ENCODE measurements at places on chromosomes 11 and 22.
A peak's percentile ranks its signal among the peaks of the same experiment; 100 is the strongest.

- no peak for DNase-seq
Observed at GRCh38 chr11:119539583-119539982, 116.6 kb upstream of the THY1 start.

- DNase-seq, result no peak
Observed at GRCh38 chr22:39135092-39135896, 17.2 kb downstream of the CBX7 start.

DNA sequence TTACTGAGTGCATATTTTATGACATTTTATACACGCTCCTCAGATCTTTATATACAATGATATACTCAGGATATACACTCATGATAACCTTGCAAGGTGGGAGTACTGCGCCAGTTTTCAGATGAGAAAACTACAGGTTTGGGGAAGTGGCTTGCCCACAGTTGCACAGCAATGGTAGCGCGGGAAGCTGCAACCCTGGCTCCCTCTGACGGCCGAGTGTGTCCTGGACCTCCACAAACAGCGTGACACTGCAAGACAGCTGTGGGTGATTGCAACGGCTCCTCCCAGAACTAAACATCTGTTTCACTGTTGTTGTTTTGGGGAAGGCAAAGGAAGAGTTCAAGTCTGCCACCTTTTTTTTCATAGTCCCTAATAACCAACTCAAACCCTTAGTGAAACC is 47.0 kb downstream of the PACSIN2 start:
- DNase-seq, result no peak

- no peak for DNase-seq
Observed at GRCh38 chr22:46908641-46909107, 146.2 kb downstream of the TBC1D22A start.

DNA sequence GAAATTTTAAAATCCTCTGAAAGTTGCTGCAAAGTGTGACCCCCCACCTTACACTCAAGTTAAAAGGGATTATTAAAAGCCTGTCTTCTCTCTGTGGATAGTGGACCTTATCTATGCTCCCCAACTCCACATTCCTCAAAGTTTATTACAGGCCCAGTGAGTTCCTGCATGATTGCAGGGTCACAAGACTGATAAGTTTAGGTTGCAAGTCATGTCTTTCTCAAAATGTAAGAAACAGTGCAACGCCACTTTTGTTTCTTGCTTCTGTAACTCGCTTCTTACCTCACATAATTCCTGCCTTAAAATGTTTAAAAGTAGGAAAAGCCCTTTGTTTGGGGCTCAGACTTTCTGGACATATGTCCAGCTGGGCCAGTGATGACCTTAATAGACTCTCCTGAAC is 38.4 kb upstream of the GLYAT start:
- DNase-seq, result no peak

GRCh38 chr11:27921472-27921871 is 186.5 kb downstream of the KIF18A start:
- DNase-seq, result no peak

DNA sequence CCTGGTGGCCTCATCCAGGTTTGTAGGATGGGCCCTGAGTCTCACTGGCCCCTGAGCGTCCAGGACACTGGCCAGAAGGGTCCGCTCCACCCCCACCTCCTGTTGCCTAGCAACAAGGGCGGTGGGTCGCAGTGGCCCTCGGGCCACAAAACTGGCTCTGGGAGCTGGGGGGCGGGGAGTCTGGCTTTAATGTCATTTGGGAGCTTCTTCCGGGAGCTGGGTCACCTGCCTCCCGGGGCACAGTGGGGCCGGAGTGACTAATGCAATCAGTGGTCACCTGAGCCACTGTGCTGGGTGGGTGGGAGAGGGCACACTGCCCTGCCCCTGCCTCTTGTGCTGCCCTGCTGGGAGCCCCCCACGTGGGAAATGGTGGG is 2.6 kb downstream of the TH start:
- DNase-seq, result no peak

DNA sequence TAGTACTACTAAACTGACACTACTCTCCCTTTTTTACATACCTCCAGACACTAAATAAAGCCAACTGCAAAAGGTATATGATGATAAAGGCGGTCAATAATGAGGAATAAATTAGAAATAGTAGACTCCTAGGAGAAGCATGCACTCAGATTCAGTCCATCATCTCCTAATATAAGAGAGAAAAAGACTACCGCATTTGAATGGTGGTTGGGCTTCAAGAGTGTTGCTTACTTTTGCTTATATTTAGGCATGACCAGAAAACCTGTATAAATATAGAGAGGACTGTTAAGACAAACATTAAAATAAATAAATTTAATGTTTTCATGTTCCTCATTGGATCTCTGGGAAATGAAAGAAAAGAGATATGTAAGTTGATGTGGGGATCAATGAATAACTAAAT is 1137.0 kb downstream of the FAM181B start:
- DNase-seq, result no peak

DNA sequence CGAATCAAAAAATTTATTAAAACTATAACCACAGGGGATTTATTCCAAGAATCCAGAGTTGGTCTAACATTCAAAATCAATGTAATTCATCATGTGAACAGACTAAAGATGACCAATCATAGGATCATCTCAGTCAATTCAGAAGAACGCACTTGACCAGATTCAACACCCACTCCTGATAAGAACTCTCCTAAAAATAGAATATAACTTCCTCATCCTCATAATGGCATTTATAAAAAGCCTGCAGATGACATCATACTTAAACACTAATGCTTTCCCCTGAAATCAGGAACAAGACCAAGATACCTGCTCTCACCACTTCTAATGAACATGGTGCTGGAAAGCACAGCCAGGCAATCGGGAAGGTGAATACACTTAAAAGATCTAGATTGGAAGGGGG is 10.5 kb upstream of the MUC2 start:
- DNase-seq, result no peak

DNA sequence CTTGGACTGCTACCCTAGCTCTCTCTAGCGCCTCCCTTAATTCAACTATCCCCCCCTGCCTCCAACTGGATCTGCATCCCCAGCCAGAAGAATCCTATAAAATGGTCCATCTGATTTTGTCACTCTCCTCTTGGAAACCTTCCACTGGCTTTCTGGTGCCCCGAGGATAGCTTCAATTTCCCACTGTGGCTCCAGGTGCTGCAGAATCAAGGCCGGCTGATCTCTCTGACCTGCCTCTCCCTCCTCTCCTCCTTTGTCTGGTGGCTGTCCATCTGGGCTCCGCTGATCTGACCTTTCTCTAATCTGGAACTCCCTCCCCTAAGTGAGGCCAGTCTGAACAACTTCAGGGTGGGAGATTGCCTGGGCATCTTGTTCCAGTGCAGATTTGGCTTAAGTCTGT is 6.1 kb upstream of the GRK3 start:
- no peak for DNase-seq

DNA sequence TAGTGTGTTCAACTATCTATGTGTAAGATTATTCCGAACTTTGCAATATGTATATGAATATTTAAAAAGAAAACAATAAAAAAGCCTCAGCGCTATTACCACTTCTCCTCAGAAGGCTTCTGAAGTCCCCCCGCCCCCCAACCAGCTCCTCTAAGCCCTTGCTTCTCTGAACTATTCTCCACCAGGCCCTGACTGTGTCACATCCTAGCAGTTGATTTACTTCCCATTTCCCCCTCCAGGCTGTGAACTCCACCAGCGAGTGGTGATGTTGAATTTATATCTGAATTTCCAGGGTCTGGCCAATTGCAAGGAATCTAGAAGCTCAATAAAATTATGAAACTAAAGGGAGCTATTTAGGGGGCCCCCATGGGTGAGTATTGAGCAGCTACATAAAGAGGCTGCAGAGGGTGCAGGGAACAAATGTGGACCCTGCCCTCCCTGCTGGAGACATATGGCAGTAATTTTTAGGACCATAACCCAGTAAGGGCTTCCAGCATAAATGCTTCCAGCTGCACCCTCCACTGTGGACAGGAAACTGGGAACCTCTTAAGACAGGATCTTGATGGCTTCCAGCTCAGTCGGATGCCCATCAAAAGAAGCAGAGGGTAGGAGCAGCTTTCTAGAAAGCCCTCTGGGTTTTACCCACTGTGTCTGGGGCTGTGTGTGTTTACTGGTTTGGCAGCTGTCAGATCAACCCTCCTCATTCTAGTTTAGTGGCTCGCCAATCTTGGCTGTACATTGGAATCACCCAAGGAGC is 81.4 kb downstream of the TIMP3 start:
- DNase-seq, result peak; percentile 50

- DNase-seq, result no peak
Observed at GRCh38 chr11:101915791-101916291, 481 bp downstream of the ANGPTL5 start.

DNA sequence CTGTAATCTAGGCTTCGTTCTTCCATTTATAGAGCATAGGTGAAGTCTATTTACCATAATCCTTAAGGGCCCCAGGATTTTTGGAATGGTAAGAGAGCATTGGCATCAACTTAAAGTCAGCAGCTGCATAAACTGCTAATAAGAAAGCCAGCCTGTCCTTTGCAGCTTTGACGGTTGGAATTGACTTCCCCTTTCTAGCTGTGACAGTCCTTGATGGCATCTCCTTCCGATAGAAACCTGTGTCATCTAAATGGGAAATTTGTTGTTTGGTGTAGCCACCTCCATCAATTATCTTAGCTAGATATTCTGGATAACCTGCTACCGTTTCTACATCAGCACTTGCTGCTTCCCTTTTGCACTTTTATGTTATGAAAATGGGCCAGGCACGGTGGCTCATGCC is 58.0 kb upstream of the GLYATL1B start:
- no peak for DNase-seq

DNA sequence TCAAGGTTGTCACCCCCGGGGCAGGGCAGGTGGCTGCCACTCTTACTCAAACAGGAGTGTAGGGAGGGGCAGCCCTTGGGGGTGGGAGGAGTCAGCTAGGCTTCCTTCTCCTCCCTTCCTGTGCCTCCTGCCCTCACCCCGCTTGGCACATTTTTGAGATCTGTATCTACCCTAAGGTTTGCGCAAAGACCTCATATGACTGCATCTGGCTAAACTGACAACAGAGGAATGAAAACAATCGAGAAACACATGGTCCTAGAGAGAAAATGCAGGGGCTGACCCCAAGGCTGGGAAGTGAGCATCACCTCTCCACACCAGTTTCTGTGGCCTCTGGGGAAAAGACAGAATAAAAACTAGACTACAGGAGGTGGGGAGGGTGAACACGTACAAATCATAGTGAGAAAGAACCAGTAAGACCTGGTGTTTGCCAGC is 28.1 kb downstream of the IGSF9B start:
- DNase-seq, result no peak

DNA sequence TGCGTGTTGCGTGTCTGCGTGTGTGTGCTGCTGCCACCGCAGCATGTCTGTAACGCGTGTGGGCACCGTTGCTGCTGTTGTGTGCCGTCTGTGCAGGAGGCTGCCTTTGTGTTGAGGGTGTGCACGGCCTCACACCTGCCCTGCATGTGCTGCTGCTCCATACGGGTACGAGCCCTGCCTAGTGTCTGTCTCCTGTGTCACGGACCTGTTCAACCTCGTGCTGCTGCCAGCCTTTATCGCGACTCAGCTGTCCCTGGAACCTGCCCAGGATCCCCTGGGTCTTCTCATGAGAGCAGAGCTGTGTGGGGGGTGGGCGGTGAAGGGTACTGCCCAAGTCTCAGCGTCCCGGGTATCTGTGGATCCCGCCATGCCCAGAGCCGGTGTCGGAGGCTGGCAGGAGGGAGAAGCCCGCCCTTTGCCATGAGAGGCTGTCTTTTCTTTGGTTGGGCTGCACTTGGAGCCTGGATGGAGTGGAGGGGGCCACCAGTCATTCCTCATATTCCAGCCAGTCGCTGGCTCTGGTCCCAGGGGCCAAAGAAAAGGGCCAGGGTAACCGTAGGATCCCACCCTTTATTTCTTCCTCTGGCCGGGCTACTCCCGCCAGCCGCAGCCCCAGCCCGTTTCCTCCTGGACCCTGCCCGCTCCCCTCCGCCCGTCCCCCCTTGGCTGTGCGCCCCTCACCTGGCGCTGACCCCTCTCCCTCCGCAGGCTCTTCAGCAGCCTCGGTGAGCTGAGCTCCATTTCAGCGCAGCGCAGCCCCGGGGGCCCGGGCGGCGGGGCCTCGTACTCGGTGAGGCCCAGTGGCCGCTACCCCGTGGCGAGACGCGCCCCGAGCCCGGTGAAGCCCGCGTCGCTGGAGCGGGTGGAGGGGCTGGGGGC is 7.8 kb upstream of the ACR start:
- DNase-seq, result no peak
